ENCODE measurements at places on chromosomes 11 and 22. TPM values are rescaled to one million over a fixed set of nuclear protein-coding genes. Genes with fewer than 3 reads are reported as not detected.

The CELSR1 gene
- 4.3 TPM for total RNA-seq

The KCTD14 gene
- 0.45 TPM for total RNA-seq

The SHISAL1 gene
- total RNA-seq, result 11.4 TPM

The TRIM51G gene
- not detected for total RNA-seq

The RAB38 gene
- total RNA-seq, result 1.2 TPM

The NAALAD2 gene
- 7.9 TPM for total RNA-seq

The HORMAD2 gene
- not detected for total RNA-seq

The GP1BB gene
- total RNA-seq, result 20.1 TPM

The SCUBE1 gene
- not detected for total RNA-seq

The ARHGAP42 gene
- 12.6 TPM for total RNA-seq

The ZNF280A gene
- total RNA-seq, result not detected

The FOSL1 gene
- total RNA-seq, result 11.4 TPM

The CHRM1 gene
- not detected for total RNA-seq

The MAPK8IP2 gene
- total RNA-seq, result 1.1 TPM

The FADD gene
- 21.8 TPM for total RNA-seq

The TCP11L1 gene
- 25.4 TPM for total RNA-seq

The KCNJ4 gene
- total RNA-seq, result not detected

The TSGA10IP gene
- not detected for total RNA-seq

The PKP3 gene
- total RNA-seq, result 1.3 TPM

The ZNF74 gene
- 44.3 TPM for total RNA-seq

The PDGFD gene
- total RNA-seq, result 37.4 TPM

The CFAP300 gene
- total RNA-seq, result 12.7 TPM

The OR52E8 gene
- not detected for total RNA-seq

The CEND1 gene
- 1.2 TPM for total RNA-seq

The PGR gene
- total RNA-seq, result 0.63 TPM

The OR52N4 gene
- total RNA-seq, result not detected

The MEI1 gene
- not detected for total RNA-seq

The MUC5B gene
- not detected for total RNA-seq

The LGALS12 gene
- total RNA-seq, result not detected

The SAA1 gene
- total RNA-seq, result not detected

The EXPH5 gene
- total RNA-seq, result 1.1 TPM

The MLC1 gene
- total RNA-seq, result not detected

The OTOG gene
- not detected for total RNA-seq

The ACR gene
- total RNA-seq, result not detected

The PDE2A gene
- 0.41 TPM for total RNA-seq

The KRTAP5-11 gene
- not detected for total RNA-seq

The ADORA2A gene
- 0.74 TPM for total RNA-seq

The C11orf21 gene
- not detected for total RNA-seq

The DEFB131B gene
- not detected for total RNA-seq

The RAG1 gene
- 1.1 TPM for total RNA-seq

The OR5AL1 gene
- not detected for total RNA-seq

The TMEM151A gene
- 0.27 TPM for total RNA-seq

The RBFOX2 gene
- total RNA-seq, result 85.8 TPM

The PHOX2A gene
- total RNA-seq, result not detected

The SMTNL1 gene
- total RNA-seq, result not detected

The C11orf87 gene
- not detected for total RNA-seq

Measured in fibroblast of the aortic adventitia (primary cell).